WTC11 (cell line): ENCODE measurements at places on chromosomes 2 and 18.
A peak's percentile ranks its signal among the peaks of the same experiment; 100 is the strongest.

DNA sequence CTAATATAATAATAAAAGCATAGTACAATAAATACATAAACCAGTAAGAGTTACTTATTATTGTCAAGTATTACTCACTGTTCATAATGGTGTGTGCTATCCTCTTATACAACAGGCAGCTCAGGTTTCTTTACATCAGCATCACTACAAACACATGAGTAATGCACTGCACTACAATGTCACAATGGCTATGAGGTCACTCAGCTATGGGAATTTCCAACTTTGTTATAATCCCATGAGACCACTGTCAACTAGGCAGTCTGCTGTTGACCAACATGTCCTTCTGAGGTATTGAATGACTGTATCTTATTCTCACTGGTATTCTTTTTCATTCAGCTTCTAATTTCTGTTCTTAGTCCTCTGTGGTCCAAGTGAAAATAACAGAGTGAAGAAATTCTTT lies 250.4 kb upstream of the DSEL start:
- DNase-seq: no peak

- DNase-seq: no peak
These were observed 18.8 kb upstream of the ALPI start for GRCh38 chr2:232437195-232437571.

GRCh38 chr2:46365913-46366667 lies 68.9 kb downstream of the EPAS1 start:
- no peak for DNase-seq

- no peak for DNase-seq
These were observed 145.5 kb downstream of the FTCDNL1 start for GRCh38 chr2:199705538-199705937.

DNA sequence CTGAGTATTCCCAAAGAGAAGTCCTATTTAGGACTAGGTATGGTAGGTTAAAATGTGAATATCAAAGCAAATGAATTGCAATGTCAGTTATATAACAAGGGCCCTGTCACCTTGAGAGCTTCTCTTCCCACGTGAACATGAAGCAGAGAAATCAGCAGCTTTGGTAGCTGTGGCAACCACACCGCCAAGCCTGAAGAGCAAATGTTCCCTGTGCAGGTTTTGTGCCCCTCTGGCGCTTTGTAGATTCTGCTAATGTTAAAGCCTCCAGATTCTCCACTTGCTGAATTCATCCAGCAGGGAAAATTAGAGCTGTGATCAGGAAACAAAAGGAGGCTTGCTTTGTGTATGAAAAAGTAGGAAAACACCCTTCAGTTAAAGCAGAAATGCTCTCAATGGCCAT lies 322.6 kb downstream of the RBM43 start:
- DNase-seq: no peak

GRCh38 chr2:220081171-220081570 lies 453.7 kb downstream of the SLC4A3 start:
- DNase-seq: no peak

GRCh38 chr18:70019991-70020390 lies 72.3 kb upstream of the CD226 start:
- DNase-seq: no peak

- DNase-seq: no peak
These were observed 209.1 kb downstream of the CTNNA2 start for GRCh38 chr2:79721966-79722365.

GRCh38 chr18:3441290-3441689 lies 8.7 kb upstream of the TGIF1 start:
- DNase-seq: peak; percentile 38

DNA sequence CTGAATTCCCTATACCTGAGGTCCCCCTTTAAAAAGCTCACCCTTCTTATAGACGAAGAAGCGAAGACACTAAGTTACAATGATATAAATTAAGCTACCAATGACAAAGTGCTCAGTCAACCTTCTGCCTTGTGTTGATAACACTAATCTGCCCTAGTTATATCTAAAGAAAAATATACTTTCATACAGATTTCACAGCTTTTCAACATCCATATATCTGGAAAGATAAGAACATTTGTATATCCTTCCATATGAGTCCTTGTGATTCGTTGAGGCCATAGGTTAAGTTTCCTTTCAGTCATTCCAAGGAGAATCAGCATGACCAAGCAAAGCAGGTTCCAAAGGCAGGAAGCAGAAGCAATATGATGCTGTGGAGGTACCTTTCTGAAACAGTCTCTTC lies 46.8 kb downstream of the XRCC5 start:
- DNase-seq: no peak

GRCh38 chr2:54499661-54500060 lies 43.5 kb downstream of the SPTBN1 start:
- DNase-seq: no peak
